ENCODE measurements at places on chromosomes 2 and 18.

DNA sequence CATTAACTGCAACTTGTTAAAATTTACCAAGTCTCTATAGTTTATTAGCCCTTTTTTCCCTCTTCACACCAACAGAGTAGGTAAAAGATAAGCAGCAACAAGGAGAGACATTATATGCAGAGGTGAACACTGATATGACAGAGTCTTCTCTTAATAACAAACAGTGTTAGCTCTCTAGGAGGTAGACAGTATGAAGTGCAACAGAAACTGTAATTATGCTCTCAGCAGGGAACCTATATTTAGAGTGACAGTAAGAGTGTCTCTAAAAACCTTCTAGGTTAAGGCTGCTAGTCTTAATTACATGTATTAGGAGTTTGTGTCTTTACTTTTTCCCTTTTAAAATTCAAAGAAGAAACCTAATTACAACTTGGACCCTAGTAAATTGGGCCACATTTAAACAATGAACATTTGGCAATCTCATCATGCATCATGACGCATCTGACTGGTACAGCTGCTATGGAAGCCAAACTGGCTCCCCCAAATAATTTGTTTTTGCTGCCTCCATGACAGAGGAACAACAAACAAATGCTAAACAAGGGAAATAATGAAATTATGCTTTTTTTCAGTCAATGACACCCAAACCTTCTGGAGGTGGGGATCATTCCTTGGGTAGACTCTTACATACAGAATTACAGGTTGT, 69.9 kb upstream of the MMADHC start:
- DNase-seq = no peak

- DNase-seq = peak; percentile 6
These were observed 83.1 kb downstream of the NBEAL1 start for GRCh38 chr2:203097735-203098134.

GRCh38 chr2:147683380-147683779, 161.4 kb upstream of the ACVR2A start:
- no peak for DNase-seq

DNA sequence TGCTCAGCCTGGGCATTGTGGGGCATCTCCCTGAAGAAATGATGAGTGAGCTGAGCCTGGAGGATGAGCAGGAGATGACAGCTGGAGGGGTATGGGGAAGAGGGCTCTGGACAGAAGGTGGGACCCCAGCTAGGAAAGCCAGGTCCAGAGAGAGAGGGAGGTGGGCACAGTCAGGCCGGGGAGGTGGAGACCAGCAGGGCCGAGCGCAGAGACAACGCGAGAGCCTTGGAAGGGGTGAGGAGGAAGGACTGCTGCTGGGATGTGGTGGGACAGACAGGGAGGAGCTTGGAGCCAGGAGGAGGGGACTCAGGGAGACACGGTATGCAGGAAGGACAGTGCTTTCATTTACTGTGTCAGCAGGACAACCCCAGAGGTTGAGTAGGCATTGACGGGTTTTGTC, 8.2 kb downstream of the TRPM8 start:
- DNase-seq = no peak

- no peak for DNase-seq
These were observed 9.6 kb upstream of the SCN9A start for GRCh38 chr2:166385313-166385712.

DNA sequence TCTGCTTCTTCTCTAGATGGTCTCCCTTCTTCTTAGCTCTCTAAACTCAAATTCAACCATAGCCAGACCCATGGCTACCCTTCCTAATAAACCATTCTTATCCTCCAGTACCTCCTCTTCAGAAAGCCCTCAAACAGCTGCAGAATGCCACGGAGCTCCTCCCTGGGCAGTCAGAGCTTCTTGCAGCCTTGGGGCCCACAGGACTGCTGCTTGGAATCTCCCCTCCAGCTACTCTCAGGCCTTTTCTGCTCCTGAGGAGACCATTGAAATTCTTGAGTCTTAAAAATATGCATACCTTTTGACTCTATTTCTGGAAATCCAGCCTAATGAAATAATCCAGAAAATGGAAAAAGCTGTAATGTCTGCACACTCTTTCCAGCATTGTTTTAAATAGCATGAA, 30.7 kb downstream of the EFR3B start:
- DNase-seq = no peak

- peak; percentile 93 for DNase-seq
These were observed 187.0 kb upstream of the COL3A1 start for GRCh38 chr2:188787021-188787657.

GRCh38 chr2:60954139-60954538, 63.4 kb upstream of the PEX13 start:
- no peak for DNase-seq

DNA sequence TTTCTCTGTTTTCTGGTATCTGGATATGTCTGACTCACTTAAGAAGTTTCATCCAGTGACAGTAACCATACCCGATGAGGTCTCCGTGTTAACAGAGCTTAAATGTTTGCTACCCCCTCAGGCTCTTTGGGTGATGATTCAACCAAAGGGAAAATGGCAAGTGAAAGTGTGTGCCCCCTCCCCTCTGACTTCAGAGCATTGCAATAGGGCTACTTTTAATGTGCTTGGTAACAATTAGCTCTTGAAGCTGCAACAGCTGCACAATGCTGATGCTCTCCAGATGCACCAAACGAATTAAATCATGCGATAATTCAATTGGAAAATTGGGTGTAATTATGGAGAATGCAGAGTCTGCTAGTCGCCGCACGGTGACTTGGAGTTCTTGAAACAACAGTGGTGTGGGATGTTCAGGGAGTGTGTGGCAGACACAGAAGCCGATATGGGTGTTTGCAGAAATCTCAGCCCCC, 270.7 kb downstream of the ALK start:
- peak; percentile 10 for DNase-seq

DNA sequence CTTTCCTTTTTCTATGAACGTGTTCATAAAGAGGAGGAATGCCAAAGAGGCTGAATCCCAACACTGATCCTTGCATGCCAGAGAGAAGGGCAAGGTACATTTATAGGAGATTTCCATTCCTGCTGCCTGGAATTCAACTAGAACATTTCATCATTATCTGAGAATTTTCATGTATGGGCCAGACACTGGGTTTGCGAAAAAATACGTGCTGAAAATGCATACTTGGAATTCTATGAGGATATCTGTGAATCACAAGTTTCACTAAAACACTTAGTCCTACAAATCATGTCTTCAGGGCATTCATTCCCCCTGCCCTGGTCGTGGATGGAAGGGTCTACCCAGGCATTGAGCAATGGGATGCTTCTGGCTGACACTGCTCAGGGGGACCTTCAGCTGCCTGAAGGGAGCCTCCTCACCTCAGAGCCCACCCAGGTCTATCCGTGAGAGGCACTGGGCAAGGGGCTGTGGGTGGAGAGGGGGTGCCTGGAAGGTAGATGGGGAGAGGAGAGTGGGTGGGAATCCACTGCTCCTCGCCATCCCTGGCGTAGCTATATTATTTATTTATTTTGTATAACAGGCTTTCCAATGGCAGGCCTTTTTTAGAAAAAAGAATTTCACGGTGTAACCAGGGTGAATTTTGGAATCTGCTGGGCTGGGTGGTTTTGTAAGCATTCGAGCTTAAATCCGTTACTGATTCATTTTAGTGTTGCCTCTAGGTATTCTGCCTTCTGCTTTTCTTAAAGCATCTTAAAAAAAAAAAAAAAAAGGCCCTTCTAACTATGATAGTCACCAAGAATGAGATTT, 560.6 kb upstream of the ID2 start:
- DNase-seq = peak; percentile 89

- peak; percentile 64 for DNase-seq
These were observed 1375.4 kb upstream of the CELF4 start for GRCh38 chr18:38940863-38941531.

GRCh38 chr18:8811115-8811514, 105.8 kb downstream of the MTCL1 start:
- DNase-seq = no peak

GRCh38 chr2:226799976-226800940, 638 bp upstream of the IRS1 start:
- no peak for DNase-seq

- peak; percentile 24 for DNase-seq
These were observed 219.6 kb downstream of the CELF4 start for GRCh38 chr18:37346048-37346447.

- DNase-seq = no peak
These were observed 160.6 kb downstream of the MAP2 start for GRCh38 chr2:209584472-209584871.

GRCh38 chr2:144183727-144184126, 336.2 kb downstream of the ZEB2 start:
- DNase-seq = peak; percentile 99

DNA sequence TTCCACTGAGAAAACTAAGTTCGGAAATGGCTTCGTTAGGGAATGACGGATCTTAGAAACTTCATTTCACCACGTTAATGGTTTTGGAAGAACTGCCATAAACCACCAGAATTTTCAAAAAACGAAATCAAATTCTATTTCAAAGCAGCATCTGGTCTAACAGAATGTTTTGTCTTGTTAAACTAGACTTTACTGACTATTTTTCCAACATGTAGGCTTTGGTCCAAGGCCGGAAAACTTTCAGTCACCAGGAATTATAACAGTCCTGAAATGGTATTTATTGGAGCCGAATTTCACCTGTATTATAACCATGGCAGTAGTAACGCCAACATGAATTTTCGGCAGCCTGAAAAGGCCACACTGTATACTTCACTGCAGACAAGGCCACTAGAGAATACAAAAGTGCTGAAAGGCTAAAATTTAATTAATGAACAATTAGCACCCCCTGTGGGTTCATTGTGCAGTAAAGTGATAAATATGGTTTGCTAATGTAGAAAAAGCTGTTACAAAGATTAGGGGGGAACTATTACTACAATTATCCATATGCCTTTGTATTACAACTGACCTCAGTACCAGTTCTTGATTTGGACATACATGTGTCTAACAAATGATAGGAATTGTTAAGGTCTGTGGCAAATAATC, 116.4 kb downstream of the ZNF521 start:
- no peak for DNase-seq

DNA sequence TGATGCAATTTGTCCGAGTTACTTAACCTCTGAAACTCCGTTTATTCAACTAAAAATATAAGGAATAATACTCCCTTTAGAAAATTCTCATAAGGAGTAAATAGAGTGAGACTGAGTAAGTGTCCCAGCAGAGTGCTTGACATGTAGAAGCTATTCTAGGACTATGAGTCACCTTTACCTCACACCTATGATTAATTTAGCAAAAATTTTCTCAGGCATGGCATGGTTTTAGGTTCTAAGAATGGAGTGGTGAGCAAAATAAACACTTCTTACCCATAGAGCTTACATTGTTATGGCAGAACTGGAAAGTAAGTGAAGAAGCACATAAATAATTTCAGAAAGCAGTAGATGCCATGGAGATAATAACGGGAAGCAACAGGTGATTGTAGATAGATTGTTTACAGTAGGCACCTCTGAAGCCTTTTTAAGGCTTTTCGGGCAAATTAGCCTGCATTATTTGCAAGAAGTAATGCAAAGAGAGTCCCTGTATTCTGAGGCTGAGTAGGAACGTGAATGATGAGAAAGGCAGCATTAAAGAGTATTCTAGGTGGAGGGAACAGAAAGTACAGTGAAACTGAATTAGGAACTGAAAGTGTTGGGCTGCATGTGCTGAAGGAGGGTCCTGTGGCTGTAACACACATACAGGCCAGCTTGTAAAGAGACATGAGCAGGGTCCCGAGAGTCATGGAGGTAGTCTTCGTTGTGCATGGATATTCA, 209.2 kb downstream of the ZNF407 start:
- peak; percentile 87 for DNase-seq

GRCh38 chr2:6919901-6920742, 2.9 kb downstream of the RNF144A start:
- DNase-seq = no peak

- no peak for DNase-seq
These were observed 73.8 kb downstream of the NEURL3 start for GRCh38 chr2:96431319-96431718.

GRCh38 chr2:85873679-85874078, 15.1 kb downstream of the ST3GAL5 start:
- DNase-seq = peak; percentile 40

GRCh38 chr2:151619337-151619989, 114.8 kb downstream of the NEB start:
- DNase-seq = no peak

DNA sequence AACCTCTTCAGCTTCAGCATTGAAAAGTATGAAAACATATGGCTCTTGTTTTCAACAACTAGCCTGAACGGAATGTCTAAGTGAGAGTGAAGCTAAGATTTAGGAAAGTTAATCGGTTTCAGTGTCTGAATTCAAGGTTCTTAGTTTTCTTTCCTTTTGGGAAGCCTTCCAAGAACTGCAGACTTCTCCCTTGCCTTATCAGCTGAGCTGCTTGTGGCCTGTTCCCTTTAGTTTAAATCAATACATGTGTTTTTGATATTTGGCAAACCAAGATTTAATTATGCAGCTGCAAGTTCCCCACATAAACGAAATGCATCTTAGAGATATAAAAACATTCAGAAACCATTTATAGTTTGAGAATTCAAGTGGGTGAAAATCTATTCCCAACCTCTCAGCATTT, 274.3 kb upstream of the NRP2 start:
- peak; percentile 95 for DNase-seq

GRCh38 chr2:58010599-58010998, 36.0 kb upstream of the VRK2 start:
- no peak for DNase-seq

DNA sequence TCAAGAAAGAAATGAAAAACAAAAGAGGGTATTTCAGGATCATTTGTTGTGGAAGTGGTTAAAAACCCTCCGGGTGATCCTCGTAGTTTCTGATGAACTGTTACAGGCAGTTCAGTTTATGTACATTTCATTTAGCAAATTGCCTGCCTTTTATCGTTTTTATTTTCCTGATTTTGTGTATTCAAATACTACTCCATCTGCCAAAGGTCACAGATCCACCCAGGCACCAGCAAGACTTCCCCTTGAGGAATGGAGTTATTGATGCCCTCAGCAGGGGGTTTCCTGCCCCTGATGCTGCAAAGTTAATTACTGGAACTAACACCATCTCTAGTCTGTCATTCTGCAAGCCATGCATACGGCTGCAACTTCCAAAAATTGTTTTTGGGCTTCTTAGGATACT, 641.9 kb downstream of the SLC4A3 start:
- DNase-seq = no peak

DNA sequence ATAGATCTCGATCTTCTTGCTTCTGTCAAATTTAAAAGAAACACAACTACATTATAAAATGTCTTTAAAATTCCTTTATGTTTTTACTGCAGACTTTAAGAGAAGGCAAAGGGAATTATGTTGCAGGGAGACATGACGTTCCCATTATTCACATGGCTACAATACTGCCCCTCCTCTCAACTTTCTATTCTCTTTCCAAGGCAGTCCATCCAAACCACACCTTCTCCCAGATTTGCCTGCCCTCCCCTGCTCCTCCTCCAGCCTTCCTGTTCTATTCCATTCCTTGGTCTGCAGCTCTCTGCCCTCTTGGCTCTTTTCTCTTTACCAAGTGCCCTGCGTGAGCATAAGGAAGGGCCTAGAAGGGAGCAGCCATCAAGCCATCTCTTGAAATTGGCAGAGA, 61.3 kb downstream of the NABP1 start:
- no peak for DNase-seq
